ENCODE measurements at places on chromosomes 16 and 17. TPM values are rescaled to one million over a fixed set of nuclear protein-coding genes. Genes with fewer than 3 reads are reported as not detected.

DNA sequence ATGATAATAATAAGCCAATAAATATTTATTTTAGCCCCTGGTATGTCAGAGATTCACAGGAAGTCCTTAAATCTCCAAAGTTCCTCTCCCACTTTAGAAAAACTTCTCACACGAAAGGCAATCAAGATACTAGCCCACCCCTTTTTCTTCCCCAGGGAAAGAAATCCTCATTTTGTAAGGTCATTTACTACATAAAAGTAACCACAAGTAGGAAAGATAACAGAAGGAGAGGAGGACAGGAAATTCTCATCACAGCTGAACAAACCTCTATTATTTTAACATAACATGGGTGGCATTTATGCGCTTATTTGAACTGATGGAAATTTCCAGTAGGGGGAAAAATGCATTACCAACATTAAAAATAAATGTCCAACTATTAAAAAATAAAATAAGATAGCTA is 3.4 kb downstream of the FAM222B start:
- no peak for DNase-seq

GRCh38 chr17:50185631-50186471 is 15.6 kb downstream of the COL1A1 start:
- DNase-seq = peak; percentile 62

DNA sequence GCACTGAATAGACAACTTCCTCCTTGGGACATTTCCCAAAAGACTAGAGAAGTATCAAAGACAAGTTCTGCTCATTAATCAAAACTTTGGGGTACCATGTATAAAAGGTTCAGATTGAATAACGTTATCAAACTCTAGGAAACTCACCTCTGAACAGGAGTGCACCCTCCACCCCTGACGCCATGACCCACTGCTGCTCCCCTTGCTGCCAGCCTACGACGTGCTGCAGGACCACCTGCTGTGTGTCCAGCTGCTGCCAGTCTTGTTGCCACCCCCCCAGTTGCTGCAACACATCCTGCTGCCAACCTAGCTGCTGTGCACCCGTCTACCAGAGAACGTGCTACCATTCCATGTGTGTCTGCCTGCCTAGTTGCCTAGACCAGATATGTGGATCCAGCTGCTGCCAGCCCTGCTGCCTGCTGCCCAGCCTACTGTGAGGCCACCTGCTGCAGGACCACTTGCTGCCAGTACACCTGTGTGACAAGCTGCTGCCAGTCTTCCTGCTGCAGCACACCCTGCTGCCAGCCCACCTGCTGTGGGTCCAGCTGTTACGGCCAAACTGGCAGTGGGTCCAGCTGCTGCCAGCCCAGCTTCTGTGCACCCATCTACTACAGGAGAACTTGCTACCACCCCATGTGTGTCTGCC is 13.8 kb upstream of the KRTAP9-2 start:
- no peak for DNase-seq

- DNase-seq = no peak
Measured at GRCh38 chr16:84199861-84200260, 8.9 kb downstream of the ADAD2 start.

DNA sequence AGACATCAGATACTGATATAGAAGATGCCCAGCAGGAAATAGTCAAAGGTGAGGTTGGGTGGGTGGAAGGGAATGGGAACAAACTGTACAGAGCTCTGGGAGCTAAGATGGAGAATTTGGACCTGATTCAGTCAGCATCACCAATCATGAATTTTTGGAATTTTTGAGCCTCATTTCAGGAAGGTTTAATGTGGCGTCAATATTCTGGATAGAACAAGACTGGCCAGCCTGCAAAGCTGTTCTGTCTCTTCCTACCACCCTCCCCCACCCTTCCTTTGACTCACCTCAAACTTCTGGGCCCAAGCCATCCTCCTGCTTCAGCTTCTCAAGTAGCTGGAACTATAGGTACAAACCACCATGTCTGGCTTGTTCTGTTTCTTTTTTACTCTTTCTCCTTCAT is 32.6 kb downstream of the CTCF start:
- DNase-seq = peak; percentile 80

DNA sequence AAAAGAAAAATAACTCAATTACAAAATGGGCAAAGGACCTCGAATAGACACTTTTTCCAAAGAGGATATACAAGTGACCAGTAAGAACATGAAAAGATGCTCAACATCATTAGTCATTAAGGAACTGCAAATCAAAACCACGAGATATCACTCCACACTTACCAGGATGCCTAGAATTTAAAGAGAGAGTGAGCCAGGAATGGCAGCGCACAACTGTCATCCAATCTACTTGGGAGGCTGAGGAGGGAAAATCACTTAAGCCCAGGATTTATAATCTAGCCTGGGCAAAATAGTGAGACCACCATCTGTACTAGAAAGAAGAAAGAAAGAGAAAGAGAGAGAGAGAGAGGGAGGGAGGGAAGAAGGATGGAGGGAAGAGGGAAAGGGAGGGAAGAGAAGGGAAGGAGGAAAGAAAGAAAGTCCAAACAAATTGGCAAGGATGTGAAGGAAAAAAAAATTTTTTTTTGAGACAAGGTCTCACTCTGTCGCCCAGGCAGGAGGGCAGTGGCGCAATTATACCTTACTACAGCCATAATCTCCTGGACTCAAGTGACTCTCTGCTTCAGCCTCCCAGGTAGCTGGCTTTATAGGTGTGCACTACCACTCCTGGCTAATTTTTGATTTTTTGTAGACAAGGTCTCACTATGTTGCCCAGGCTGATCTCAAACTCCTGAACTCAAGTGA is 22.6 kb downstream of the TBX2 start:
- DNase-seq = no peak

GRCh38 chr16:31537362-31538242 is 9.9 kb downstream of the AHSP start:
- no peak for DNase-seq

- DNase-seq = peak; percentile 64
Measured at GRCh38 chr17:65515959-65516948, 45.2 kb downstream of the AXIN2 start.

DNA sequence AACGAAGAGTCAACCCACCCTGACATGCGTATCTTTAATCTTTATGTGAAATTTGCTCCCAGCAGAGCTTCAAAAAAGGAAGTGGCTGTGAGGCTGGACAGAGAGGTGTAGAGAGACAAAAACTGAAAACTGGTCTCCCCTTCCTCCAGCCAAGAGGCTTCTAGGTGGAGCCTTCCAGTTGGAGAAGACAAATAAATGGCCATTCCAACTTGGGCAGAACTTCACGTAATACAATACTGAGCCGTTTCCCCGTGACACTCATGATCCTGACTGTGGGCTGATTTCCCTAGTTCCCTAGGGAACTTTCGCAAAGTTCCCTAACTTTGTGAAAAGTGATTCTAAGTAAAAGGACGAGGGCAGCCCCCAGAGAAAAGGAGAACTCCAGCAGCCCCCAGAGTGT is 78.8 kb downstream of the ZFHX3 start:
- no peak for DNase-seq

GRCh38 chr16:12752159-12752558 is 51.5 kb downstream of the CPPED1 start:
- no peak for DNase-seq

The CEP112 gene
- total RNA-seq = 13.9 TPM
